Activated CD8-positive, alpha-beta T cell treated with anti-CD3 and anti-CD28 coated beads, Interleukin-2, amount 10 ng/mL, durations not matched to agents 7 days and 5 days (primary cell): ENCODE measurements at places on chromosomes 13 and 19. TPM values are rescaled to one million over a fixed set of nuclear protein-coding genes. Genes with fewer than 3 reads are reported as not detected.
A peak's percentile ranks its signal among the peaks of the same experiment; 100 is the strongest.

- no peak for DNase-seq
Measured at GRCh38 chr19:44055870-44056269, 4.0 kb downstream of the ZNF223 start.

DNA sequence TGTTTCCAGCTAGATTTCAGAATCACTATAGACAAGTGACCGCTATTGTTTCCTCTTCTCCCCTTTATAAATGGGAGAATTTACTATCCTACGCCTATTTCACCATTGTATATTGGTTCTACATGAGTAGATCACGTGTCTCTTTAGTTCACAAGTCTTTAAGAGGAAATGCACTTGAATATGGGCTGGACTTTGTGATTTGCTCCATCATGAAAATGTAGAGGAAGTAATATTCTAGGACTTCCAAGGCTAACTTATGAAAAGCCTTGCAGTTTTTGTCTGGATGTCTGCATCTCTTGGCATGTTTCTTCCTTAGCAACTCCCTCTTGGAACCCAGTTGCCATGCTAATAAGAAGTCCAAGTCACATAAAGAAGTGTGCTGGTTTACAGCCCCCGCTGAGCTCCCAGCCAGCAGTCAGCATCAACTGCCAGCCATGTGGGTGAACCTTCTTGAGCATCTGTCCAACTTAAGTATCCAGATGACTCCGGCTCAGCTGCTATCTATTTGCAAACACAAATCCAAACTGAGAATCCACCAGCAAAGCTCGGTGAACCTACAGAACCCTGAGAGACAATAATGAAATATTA lies 4.8 kb upstream of the FBXL3 start:
- no peak for DNase-seq

GRCh38 chr13:66468656-66469055 lies 761.5 kb downstream of the PCDH9 start:
- DNase-seq, result no peak

GRCh38 chr19:35220315-35220921 lies 8.1 kb downstream of the FAM187B start:
- DNase-seq, result no peak

NAPA gene
- 103 TPM for total RNA-seq

DNA sequence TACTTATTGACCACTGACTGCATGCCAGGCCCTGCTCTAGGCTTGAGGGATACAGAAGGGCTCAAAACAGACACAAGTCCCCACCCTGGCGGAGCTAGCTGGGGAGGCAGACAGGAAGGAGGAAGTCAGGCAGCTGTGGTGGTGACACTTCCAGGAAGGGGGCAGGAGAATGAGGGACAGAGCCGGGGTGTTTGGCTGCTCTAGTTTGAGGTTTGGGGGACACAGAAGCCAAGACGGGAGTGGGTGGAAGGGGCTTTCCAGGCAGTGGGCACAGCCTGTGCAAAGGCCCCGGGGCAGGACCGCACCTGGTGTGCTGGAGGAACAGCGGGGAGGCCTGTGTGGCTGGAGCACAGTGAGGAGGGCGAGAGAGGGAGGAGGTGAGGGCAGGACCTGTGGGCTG lies 4.0 kb downstream of the MRPL54 start:
- DNase-seq, result peak; percentile 55
